ENCODE measurements at places on chromosomes 2 and 18.

- DNase-seq: no peak
Measured at GRCh38 chr18:52280702-52281101, 59.3 kb upstream of the DCC start.

- no peak for DNase-seq
Measured at GRCh38 chr2:54081574-54081973, 33.8 kb upstream of the ACYP2 start.

- DNase-seq: no peak
Measured at GRCh38 chr2:105177536-105178254, 63.8 kb upstream of the GPR45 start.

- DNase-seq: no peak
Measured at GRCh38 chr2:181649436-181649979, 7.4 kb downstream of the CERKL start.

GRCh38 chr18:42649331-42650035, 466.0 kb downstream of the RIT2 start:
- DNase-seq: no peak

DNA sequence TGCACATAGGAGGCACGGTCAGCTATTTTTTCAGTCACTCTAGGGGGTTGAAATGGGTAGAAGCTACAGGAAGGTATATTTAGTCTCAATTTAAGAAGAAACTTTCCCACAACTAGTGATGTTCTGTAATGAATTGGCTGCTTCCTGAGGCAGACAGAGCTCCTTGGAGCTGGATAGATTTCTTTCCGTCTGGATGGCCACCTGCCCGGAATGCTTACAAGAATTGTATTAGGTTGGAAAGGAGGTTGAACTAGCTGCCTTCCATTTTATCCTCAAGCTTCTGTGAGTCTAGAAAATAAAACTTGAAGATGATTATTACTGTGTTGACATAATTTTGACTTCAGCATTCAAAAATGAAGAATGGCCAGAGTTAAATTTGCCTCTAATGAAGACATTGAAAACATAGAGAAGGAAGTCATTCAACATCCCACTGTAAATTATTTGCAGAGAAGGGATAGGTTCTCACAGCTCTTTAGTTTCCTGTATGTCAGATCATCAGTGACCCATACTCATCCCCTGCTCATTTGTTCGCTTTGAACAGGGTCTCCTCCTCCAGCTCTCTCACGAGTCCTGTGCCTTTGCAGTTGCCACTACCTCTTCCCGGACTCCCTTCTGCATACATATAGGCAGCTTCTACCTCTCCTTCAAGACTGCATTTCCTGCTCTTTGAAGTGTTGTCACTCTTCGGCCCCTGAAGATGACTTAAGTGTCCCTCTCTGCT, 88.8 kb downstream of the CRIM1 start:
- DNase-seq: no peak

- DNase-seq: no peak
Measured at GRCh38 chr2:106572541-106573450, 85.6 kb downstream of the CD8B2 start.

DNA sequence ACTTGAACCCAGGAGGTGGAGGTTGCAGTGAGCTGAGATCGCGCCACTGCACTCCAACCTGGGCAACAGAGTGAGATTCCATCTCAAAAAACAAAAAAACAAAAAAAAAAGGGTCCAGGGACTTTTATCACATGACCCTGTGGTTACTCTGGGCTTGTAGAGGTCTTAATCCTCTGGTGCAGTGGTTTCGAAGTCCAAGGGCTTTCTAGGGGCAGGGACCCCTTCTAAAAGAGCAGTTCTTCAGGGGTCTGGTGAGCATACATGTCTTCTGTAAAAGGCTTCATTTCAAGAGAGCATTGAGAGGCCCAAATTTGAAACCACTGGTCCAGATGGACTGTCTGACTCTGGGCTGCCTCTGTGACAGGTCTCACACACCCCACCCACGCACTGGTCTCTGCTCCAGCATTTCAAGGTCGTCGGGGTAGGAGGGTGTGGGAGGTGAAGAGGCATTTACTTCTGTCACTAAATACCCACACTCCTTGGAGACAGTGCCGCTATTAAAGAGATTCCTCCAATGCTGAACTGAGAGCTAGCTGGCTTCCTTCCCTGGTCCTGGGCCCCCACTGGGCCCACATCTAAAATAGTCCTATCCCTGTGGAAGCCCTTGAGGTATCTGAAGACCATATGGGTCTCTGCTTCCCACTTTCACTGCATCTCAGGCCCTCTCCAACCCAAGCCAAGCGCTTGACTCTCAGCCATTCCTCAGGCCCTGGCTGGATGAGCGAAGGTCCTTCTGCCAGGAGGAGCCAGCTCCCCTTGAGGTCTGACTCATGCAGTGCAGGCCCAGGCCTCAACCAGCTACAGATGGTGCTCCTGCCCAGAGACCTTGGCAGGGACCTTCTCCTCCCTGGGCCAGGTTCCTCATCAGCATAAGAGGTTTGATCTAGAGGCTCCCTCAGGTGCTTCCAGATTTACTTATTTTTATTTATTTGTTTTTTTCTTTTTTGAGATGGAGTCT, 44.8 kb downstream of the PAX8 start:
- no peak for DNase-seq

GRCh38 chr2:226198956-226199355, 600.7 kb downstream of the IRS1 start:
- DNase-seq: no peak

GRCh38 chr18:26226229-26227050, at the start of gene TAF4B:
Gene TAF4B (plus strand): TSS chr18:26226445. CDS start chr18:26226934, 489 bp downstream.
- DNase-seq: peak; percentile 91

DNA sequence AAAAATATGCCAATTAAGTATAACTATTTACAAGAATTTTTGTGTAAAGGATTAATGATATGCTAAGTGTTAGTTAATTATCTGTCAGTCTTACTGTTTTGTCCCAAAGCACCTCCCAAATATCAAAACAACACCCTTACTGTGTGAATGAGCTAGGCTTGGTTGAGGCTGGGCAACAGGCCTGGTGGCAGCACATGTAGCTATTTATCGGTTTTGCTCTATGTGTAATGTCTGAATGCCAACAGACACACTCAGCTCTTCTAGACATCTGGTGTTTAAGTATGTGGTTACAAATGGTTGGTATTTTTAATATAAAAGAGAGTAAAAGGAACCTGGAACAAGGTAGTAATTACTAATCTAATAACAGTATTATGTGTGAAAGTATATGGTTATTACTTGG, 175.3 kb downstream of the RAB3GAP1 start:
- no peak for DNase-seq

DNA sequence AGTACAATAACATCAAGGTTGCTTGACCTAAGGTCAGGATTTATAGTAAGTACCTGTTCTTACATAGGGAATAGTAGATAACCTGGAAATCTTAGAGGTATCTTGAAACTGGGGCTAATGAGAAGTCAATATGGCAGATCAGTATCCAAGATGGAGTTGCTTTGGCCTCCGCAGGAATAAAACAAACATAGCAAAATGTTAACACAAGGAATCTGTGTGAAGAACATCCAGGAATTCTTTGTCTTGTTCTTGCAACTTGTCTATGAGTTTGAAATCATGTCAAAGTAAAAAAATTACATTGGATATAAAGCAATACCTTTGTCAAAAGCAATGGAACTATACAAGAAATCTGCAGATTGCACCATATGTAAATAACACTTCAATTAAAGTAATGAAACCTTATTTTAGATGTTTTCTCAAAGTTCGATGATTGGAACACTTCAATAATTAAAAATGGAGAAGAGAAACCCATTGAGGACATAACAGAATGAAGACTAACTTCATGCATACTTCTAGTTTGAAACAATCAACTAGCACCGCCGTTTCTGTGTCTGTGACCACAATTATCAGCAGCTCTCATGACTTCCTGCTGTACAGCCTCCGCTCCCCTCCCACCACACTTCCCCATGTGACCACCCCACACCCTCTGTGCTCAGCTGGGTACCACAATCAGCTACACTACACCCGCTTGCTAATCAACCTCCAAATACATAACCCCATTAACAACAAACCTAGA, 27.6 kb downstream of the C2orf76 start:
- DNase-seq: no peak

DNA sequence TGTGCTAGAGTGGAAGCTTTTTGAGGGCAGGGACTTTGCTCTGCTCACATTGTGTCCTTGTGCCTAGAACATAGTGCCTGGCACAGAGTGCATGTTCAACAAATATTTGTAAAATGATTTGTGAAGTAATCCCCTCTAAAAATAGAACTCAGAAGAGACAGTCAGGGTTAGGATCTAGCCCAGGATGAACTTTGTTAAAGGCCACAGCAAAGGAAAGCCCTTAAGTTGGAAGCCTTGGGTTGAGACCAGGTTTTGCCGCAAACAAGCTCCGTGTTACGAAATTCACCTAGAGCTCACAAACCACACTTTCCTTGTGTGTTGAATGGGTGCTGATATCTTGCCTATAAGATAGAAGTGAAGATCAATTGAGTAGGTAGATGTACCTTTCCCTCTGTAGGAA, 84.2 kb downstream of the SETBP1 start:
- DNase-seq: no peak

GRCh38 chr2:45888167-45888566, 236.7 kb downstream of the PRKCE start:
- no peak for DNase-seq

GRCh38 chr2:30655211-30655610, 152.0 kb downstream of the CAPN13 start:
- no peak for DNase-seq

DNA sequence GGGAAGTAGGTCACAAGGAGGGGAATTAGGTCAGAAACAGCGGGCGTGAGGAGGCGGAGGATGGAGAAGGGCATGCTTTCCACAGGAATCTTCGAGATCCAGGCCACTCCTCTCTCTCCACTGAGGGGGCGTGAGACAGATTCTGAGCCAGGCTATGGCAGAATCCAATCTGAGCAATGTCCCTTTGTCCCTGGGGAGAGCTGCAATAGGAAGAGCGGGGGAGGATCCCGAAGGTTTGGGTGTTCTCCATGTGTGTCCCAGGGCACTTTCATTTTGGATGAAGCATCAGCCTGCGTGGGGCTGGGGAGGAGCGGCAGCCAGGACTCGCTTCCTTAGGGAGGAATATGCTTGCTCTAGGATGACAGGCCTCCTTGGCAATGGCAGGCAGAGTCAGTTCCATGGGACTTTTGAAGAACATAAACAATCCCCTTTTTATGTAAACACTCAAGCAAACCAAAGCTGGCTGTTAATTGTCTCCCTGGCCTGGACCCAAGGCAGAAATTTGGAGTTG, 84.0 kb downstream of the LIPG start:
- no peak for DNase-seq

GRCh38 chr2:69624611-69625010, 18.9 kb downstream of the AAK1 start:
- DNase-seq: no peak

- DNase-seq: no peak
Measured at GRCh38 chr2:196365145-196365544, 193.8 kb upstream of the STK17B start.

GRCh38 chr18:36314098-36314497, 16.6 kb downstream of the FHOD3 start:
- no peak for DNase-seq

DNA sequence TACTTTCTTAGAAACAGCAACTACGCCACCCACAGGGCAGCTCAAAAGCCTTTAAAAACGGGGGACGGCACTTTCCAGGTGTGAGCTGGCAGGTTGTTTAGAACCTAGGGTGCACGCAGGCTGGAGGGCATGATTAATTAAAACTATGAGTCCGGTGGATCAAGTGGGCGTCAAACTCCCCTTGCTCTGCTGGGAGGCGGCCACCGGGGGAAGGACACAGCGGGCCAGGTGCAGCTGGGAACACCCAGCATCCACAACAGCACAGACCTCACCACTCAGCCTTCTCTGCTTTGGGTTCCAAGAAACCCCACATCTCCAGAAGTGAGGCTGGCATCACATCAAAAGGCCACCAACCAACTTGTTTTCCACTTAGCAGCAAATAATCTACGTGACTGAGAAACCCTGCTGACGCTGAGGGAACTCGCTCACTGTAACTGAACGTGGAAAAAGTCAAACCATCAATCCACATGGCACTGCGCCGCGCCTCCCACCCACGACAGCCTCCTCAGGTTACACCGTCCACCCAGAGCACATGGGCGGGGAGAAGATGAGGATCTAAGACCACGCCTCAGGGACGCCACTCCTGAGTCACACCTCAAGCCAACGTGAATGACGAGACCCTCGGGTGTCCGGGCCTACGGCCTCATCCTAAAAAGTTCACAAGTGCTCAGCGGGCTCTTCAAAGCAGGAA, 118.2 kb downstream of the ZNF516 start:
- no peak for DNase-seq

DNA sequence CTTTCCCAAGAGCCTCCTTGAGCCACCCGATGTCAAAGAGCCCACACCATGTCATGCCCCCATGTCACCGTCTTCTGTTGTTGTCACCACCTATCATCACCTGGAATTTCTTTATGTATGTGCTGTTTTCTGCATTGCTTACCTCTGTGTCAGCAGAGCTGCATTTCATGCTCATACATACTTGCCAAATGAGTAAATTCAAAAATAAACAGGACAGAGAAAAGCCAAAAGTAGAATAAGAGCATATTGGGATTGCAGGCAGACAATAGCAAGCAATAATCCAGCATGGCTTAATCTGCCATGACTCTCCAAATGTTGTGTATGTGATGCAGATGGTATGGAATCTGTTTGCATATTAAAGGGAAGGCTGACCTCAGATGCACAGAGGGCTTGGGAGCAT, 15.3 kb upstream of the RGPD4 start:
- no peak for DNase-seq

GRCh38 chr2:15181092-15181745, 379.9 kb downstream of the NBAS start:
- DNase-seq: no peak

GRCh38 chr18:2846636-2847316, at the start of gene EMILIN2:
Gene EMILIN2 (plus strand): TSS chr18:2847006. CDS start chr18:2847189, 183 bp downstream.
- DNase-seq: no peak

DNA sequence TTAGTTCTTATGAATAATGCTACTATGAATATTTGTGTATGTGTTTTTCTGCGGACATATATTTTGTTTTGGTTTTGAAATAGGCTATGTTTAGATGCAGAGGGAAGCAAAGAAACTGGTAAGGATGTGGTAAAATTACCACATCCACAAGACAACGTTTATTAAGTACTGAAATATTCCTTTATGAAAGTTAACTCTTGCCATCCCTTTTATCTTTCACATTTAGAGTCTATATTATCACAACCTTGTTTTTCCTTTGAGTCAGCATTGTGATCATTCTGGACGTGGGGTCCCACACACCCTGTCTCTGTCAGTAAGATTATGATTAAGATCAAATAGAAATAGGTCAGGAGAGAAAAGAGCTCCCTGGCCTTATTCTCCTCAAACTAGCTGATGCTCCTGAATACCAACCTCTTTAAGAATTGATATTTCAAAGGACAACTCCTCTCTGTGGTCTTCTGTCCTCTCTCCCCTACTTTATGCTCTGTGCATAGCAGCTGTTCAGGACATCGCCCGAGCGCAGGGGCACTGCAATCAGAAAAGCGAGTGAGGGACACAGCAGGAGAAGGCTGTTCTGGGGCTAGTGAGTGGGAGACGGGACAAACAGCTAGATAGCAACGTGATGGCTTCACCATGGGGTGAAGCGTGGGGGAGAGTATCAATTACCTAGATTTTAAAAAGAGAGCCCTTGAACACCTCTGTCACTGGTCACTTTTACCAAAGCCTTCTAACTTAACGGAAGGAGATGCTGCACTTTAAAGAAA, 12.2 kb downstream of the METAP1D start:
- DNase-seq: no peak
